ENCODE measurements at places on chromosomes 11 and 22.

DNA sequence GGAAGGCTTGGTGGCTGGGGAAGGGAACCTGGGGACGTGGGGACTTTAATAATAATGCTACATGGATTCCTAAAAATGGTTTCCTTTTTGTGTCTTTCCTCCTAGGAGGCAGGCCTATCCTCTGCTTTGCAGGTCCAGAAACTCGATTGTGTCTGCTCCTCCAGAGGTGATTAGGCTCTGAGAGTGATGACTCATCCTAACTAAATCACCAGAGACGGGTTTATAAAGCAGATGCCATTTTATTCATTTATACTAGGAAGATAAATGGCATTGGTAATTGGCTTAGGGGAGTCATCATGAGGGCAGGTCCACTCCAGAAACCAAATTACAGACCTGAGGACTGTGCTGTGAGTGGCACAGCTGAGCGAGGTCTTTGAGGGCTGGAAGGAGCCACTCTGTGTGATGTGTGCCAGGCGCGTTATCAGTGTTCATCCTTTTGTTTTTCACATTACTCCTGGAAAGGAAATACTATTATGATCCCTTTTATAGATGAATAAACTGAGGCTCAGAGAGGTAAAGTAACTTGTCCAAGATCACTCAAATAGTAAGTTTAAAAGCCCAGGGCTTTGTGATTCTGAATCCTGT is 7.1 kb downstream of the NLRX1 start:
- peak; percentile 15 for DNase-seq

DNA sequence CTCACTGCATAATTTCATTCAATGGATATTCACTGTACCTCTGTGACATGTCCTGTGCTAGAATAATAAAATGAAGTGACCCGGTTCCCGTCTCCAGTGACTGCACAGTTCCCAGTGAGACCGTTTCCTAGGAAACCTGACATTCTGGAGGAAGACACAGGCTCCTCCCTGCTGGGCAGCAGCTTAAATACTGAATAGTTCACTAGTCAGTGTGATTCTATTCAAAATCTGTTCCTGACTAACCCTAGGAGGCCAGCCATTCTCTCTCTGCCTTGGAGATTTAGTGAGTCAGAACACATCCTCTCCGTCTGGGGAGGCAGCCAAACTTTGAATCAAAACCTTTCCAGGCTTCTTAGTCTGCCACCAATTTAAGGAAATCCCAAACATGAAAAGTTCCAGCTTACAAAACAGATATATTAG is 11.3 kb downstream of the TRIM66 start:
- DNase-seq = no peak

- DNase-seq = no peak
Observed at GRCh38 chr11:103170865-103171264, 61.6 kb downstream of the DYNC2H1 start.

DNA sequence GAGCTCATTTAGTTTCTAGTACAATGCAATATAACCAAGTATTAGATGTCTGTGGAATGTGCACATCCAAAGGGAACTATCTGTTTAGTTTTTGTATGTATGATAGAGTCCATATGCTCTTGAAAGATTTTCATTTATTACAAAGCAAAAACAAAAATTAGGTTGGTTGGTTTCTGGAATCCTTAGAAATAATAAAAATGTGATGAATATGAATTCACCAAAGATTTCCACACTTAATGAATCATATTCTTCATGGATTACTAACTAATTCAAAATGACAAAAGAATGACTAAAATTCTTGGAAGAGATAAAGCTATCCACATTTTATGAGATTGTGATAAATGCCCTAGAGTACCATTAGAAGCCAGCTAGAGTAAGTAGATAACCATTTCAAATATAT is 261.1 kb downstream of the SBF2 start:
- no peak for DNase-seq

DNA sequence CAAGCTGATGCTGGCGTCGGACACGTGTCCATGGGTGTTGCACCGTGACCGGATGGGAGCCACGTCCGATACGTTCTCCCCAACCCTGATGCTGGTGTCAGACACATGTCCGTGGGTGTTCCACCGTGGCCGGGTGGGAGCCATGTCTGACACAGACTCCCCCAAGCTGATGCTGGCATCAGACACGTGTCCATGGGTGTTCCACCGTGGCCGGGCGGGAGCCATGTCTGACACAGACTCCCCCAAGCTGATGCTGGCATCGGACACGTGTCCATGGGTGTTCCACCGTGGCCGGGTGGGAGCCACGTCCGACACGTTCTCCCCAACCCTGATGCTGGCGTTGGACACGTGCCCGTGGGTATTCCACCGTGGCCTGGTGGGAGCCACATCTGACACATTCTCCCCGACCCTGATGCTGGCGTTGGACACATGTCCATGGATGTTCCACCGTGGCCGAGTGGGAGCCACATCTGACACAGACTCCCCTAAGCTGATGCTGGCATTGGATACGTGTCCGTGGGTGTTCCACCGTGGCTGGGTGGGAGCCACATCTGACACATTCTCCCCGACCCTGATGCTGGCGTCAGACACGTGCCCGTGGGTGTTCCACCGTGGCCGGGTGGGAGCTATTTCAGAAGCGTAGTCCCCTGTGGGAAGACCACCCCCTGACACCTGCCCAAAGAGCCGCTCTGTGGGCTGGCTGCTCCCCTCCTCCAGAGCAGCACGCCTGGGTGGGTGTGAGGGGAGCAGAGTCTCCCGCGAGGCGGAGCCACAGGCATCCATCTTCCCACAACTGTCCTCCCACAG is 20.0 kb downstream of the SELENOO start:
- no peak for DNase-seq

GRCh38 chr11:103779054-103779453 is 257.4 kb upstream of the DDI1 start:
- DNase-seq = no peak

DNA sequence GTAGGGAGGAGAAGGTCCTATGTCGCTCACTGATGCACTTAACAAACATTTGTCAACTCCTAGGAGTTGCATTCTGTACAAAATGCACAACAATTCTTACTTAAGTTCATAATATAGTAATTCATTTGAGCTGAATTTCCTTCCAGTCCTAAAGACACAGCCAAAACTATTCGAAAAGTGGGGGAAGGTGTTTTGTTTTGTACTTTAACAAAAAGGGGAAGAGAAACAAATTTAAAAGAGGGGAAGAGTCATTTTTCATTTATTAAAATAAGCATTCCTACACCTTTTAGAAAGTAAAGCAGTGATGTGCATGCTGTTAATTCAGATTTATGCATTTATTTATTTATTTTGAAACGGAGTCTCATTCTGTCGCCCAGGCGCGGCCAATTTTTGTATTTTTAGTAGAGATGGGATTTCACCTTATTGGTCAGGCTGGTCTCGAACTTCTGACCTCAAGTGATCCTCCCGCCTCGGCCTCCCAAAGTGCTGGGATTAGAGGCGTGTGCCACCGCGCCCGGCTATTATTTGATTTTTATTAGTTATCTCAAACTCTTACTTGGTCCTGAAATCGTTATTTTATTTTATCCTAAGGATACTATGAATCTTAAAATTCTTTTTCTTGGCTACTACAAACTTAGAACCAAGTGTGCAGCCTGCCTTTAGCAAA is 1.1 kb upstream of the FANCF start:
- no peak for DNase-seq

GRCh38 chr22:19890502-19891316 is 36.0 kb upstream of the GNB1L start:
- no peak for DNase-seq

GRCh38 chr11:7892059-7892699 is 38.9 kb downstream of the OR10A6 start:
- no peak for DNase-seq

DNA sequence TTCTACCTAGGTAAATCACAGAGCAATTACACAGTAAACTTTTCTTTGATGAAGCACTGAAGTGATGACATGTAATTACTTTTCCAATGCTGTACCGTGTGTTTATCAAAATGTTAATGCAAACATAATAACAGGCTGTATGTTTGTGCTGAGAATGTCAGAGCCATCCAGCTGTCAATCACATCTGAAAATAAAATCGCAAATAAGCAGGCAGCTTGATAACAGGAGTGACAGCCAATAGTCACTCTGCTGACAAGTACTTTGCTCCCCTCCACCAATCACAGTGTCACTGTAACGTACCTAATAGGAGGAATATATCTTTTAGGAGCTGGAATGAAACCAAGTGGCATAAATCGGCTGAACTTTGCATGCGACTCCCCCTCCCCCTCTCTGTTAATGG is 119.7 kb downstream of the KIRREL3 start:
- no peak for DNase-seq

- no peak for DNase-seq
Observed at GRCh38 chr22:40479887-40480538, 109.6 kb downstream of the SGSM3 start.

DNA sequence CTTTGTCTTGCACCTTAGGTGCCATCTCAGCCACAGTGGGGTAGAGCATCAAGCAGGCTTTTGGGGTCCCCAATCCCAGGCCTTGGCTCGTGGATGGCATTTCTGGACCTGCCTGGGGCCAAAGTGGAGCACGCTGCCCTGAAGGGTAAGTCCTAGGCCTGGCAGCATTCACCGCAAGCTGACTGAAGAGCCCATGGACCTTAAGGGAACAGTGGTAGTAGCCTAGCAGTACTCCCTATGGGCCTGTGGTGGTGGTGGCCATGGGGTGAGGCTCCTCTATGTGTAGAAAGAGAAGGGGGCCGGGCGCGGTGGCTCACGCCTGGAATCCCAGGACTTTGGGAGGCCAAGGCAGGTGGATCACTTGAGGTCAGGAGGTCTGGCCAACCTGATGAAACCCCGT is 36.9 kb downstream of the PIWIL3 start:
- no peak for DNase-seq

GRCh38 chr11:9057888-9058287 is 33.5 kb downstream of the SCUBE2 start:
- no peak for DNase-seq

DNA sequence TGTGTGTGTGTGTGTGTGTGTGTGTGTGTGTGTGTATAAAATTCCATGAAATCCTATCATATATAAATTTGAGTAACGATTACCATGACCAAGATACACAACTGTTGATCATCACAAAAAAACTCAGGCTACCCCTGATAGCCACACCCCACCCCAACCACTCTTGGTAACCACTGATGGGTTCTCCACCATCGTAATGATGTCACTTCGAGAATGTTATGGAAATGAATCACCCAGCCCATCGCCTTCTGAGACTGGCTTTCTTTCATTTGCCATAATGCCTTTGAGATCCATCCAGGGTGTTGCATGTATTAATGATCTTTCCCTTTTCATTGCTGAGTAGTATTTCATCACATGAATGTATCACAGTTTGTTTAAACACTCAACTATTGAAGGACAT is 496.0 kb downstream of the MIAT start:
- no peak for DNase-seq

GRCh38 chr22:30596886-30597285 is 5.2 kb upstream of the PES1 start:
- no peak for DNase-seq

- DNase-seq = no peak
Observed at GRCh38 chr11:131980888-131981668, 610.7 kb downstream of the NTM start.

DNA sequence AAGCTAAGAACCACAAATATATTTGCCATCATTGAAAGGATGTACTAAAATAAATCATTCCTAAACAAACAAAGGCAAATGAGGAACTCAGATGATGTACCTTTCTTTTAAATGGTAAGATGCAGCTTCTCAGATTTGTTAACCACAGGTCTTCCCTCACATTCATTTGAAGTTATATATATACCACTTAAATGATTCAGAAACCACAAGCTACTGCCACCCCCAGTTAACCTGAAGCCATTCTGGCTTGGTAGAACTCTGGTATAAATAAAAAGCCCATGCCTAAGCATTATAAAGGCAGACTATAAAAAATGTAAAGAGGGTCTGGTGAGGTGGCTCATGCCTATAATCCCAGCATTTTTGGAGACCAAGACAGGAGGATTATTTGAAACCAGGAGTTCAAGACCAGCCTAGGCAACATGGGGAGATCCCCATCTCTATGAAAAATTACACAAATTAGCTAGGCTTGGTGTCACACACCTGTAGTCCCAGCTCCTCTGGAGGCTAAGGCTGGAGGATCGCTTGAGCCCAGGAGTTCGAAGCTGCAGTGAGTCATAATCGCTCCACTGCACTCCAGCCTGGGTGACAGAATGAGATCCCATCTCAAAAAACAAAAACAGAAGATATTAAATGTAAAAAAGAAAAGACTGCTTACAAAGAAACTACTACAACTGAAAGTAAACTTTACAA is 1185.3 kb downstream of the JRKL start:
- no peak for DNase-seq

- no peak for DNase-seq
Observed at GRCh38 chr11:35365395-35365794, 54.0 kb downstream of the SLC1A2 start.

DNA sequence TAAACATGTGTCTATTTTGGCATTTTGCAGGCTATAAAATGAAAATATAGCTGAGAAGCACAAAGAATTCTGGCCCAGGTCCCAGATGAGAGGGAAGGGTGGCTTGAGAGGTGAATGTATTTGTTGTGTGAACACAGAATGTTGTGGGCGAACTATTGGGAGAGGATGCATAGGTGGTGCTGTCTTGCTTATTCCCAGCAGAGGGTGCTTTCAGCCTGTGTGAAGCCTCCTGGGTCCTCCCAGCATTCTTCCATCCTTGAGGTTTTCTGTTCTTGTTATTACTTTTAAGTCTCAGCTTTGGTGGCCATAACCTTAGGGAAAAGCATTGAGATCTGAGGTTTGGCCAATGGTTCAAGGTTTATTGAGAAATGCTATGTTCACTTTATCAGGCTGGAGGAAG is 108.7 kb upstream of the SNX19 start:
- DNase-seq = no peak

DNA sequence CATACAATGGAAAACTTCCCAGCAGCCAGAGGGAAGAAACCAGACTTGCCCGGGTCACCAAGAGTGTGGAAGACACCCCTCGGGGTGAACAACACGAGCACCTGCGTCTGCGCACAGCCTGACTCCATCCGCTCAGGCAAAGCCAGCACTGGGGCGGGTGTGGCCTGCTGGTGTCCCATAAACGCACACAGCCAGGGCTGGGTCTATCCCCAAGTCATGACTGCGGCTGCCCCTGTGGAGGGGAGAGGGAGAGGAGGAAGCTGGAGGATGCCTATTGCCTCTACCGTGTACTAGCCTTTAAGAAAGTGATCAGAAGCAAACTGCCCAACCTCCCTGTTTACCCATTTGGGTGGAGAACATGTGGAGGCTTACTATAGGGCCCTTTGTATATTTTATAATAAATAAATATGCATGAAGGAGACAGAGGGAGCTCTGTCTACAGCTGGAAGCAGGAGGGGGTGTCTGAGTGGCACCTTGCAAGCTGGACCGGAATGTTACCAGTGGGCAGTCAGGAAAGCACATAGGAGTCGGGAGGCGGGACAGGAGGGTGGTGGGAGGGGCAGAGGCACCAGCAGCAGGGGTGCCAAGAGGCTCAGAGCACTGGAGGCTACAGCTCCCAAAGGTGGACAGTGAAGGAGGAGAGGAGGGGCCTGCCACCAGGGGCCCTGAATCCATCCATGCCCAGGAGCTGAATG is 79.6 kb downstream of the PHF21B start:
- DNase-seq = no peak

GRCh38 chr22:43570531-43571165 is 158.8 kb downstream of the MPPED1 start:
- no peak for DNase-seq
